ENCODE measurements at places on chromosomes 12 and 14.
A peak's percentile ranks its signal among the peaks of the same experiment; 100 is the strongest.

DNA sequence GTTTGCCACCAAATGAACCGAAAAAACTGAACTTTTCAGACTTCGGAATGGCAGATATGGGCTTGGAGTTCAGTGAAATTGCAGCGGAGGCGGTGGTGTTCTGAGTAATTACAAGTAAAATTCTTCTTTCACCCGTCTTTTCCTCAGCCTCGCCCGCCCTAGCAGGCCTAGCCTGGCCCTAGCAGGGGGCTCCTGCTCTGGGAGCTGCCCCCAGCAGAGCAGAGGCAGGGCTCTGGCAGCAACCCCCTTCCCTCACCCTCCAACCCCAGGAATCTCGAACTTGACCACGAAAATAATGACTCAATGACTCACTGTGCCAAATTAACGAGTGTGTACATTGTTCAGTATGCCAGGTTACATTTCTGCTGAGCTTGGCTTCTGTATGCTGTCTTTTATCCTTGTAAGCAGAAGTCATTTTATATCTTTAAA is 1.1 kb downstream of the PAPLN start:
- DNase-seq, result no peak

DNA sequence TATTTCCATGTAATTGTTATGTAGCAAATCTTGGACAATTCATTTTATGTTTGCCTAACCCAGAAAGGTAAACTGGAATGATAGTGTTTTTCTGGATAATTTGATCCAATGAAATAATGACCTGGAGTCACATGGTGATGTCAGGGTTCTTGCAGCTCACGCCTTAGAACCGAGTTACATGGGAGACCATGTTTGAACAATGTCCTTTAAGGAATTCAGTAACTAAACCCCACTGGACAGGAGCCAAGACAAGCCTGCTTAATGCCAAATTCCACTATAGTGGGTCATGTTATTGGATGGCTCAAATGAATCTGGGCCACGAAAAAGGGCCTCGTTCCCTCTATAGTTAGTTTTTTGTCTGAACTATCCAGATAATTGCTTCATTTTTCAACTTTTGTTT is 255.8 kb upstream of the HMGA2 start:
- DNase-seq, result no peak

GRCh38 chr14:70622111-70622712 is 19.5 kb upstream of the TTC9 start:
- DNase-seq, result no peak

GRCh38 chr14:24063263-24063836 is 8.0 kb upstream of the CPNE6 start:
- DNase-seq, result no peak

- DNase-seq, result no peak
Measured at GRCh38 chr12:103673891-103674375, 86.9 kb downstream of the STAB2 start.

- DNase-seq, result no peak
Measured at GRCh38 chr12:95763809-95764253, 26.7 kb downstream of the NTN4 start.

DNA sequence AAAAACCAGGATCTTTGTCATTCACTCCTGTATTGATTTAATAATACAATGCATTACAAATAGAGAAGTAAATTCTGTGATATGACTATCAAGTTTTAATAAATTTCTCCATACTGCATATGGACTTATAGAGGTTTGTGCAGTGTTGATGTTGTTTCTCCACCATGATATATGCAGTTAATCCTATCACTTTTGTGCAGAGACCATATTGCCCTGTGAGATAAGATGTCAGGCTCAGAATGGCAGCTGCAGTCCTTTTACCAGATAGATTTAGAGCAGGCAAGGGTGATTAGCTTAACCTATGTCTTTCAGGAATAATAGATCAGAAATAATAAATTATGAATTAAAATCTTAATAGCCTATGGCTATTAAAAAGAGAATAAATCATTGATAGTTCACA is 38.6 kb upstream of the KCNJ8 start:
- DNase-seq, result no peak

- no peak for DNase-seq
Measured at GRCh38 chr12:130161261-130162243, 712 bp upstream of the FZD10 start.

GRCh38 chr14:51715742-51716141 is 64.0 kb downstream of the FRMD6 start:
- no peak for DNase-seq

GRCh38 chr12:95004610-95005009 is 1.1 kb upstream of the NDUFA12 start:
- no peak for DNase-seq

- peak; percentile 23 for DNase-seq
Measured at GRCh38 chr14:102593061-102593824, 794 bp downstream of the RCOR1 start.

DNA sequence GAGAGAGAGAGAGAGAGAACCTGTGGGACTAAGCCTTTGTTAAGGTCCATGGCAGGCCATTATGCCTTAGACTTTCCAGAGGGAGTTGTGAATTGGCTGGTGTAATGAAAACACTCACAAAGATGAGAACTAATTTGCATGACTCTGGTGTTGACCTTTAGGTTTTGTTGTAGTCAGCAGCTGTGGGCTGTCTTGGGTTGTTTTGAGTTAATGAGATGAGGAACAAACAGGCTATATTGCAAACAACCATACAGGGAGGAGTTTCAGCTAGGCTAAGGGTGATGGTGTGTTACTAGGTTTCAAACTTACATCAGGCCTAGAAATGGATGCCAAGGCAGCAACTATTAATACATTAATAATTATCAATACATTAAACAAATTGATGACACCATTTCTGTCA is 26.3 kb downstream of the ATXN7L3B start:
- DNase-seq, result no peak

GRCh38 chr12:101566318-101566717 is 28.5 kb upstream of the MYBPC1 start:
- DNase-seq, result no peak

GRCh38 chr12:94205822-94206221 is 57.4 kb downstream of the PLXNC1 start:
- no peak for DNase-seq

- DNase-seq, result no peak
Measured at GRCh38 chr12:1046727-1047126, 55.7 kb downstream of the ERC1 start.

- DNase-seq, result no peak
Measured at GRCh38 chr12:19648591-19648990, 209.3 kb downstream of the AEBP2 start.

- no peak for DNase-seq
Measured at GRCh38 chr12:47846294-47846996, 26.7 kb upstream of the HDAC7 start.

GRCh38 chr12:72272731-72273498 is 745 bp downstream of the TRHDE start:
- no peak for DNase-seq

Measured in anterior cingulate cortex (tissue), 58 donors.